ENCODE measurements at places on chromosomes 7 and 10.

DNA sequence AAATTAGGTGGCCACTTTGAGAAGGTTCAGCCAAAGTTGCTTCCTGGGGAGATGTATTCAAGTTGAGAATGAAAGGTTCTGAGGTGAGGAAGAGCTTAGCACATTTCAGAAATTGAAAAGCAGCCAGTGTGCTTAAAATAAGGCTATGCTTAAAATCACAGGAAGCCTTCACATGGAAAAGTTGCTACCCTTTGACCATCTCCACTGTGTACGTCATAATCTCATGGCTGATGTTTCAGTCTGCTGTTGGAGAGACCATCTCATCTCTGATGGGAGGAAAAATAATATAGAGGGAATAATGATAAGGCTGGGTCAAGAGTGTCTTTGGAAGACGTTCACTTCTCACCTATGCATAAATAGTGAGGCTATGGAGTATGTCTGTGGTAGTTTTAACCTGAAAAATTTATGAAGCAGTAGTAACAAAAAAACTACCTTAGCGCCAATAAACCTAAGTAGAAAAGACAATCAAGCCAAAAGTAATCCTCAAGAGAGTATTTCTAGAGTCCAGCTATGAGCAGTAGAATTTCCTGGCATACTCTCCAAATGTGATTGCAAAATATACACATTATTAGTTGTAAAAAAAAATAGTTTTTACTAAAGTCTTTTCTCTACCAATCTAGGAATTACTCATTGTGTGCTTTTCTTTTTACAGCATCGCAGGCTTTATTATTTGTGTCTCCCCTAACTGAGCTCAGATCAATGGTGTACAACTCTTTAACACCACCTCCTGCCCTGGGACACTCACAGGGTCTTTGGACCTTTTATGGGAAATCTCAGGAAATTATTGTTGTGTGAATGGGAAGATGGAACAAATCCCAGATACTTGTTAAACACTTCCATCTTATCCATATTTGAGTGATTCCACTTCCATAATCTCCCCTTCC is 435.2 kb upstream of the LRGUK start:
- DNase-seq = no peak

GRCh38 chr7:99554939-99555338 is 3.0 kb upstream of the FAM200A start:
- no peak for DNase-seq

DNA sequence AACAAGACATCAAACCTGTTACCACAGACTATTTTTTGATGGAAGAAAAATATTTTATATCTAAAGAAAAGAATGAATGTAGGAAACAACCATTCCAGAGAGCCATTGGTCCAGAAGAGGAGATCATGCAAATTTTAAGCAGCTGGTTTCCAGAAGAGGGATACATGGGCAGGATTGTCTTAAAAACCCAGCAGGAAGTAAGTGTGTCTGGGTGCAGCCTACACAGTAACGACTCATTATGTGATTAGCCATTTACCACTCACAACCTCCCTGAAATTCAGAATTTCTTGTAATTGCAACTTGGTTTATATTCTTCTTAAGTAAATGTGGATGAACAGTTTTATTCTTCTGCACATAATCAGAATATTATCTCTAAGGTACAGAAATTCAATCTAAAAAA is 46.2 kb downstream of the NOC3L start:
- no peak for DNase-seq

- DNase-seq = no peak
Observed at GRCh38 chr10:82462910-82463551, 588.0 kb downstream of the NRG3 start.

- no peak for DNase-seq
Observed at GRCh38 chr7:816751-817671, 15.3 kb upstream of the SUN1 start.

DNA sequence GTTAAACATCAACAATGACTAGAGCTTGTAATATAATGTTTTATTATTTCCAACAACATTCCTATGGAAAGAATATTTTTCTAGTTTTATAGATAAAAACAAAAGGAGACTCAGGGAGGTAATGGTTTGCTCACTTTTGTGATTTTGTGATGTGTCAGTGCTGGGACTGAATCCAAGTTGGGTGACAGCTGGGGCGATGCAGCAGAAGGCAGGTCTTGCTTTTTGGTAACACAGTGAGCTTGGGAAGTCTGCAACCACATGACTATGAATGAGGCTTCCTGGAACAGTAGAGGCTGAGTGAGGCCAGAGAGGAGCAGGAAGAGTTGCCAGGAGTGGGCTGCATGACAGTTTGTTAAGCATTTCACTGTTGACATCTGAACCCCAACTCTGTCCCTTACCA is 4.9 kb upstream of the YKT6 start:
- no peak for DNase-seq

GRCh38 chr7:29190349-29191045 is 4.1 kb upstream of the CHN2 start:
- DNase-seq = no peak

DNA sequence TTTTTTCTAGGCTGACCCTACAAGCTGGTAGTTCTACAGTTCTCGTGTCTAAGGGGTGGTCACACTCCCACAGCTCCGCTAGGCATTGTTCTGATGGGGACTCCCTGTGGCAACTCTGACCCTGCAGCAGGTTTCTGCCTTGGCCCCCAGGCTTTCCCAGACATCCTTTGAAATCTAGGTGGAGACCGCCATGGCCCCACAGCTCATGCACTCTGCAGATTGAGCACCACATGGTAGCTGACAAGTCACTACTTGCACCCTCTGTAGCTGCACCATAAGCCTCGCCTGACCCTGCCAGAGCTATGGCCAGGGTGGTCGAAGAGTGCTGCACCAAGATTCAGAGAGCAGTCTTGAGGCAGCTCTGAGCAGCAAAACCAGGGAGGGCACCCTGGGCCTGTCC is 275.6 kb downstream of the LHFPL3 start:
- no peak for DNase-seq

DNA sequence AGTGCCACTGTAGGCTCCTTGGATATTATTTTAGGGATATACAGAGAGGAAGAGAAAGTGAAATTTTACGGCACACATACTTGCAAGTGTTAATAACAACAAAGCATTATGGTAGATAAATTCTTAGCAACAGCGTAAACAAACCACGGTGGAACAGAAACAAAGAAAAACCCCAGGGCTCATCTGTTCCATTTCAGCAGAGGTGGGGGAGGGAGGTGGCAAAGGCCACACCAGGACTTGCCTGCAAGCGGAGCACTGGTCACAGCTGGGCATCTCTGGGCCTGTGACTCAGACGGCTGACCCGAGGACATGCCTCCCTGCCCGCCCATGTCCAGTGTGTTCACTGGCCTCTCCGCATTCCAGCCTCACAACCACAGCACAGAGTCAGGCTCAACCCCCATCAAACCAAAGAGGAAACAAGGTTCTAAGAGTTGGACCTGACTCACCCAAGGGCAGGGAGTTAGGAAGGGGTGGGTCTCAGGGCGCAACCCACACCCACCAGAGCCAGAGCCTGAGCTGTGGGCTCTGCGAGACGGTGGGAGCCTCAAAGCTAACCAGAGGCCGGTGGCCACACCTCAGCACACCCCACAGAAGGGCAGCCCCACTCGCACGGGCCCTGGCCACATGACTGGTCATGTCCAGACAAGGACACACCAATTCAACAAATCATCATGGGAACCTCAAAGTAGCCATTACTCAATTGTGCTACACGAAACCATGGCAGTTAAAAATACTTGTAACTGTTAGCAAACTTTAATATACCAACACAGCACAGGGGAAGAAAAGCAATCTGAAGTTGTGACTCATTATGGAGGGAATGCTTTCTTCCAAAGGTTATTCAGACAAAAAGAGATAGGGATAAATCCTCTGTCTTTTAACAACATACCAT is 10.7 kb downstream of the ESYT2 start:
- DNase-seq = peak; percentile 87

GRCh38 chr10:31702005-31702404 is 226.6 kb downstream of the ARHGAP12 start:
- no peak for DNase-seq

DNA sequence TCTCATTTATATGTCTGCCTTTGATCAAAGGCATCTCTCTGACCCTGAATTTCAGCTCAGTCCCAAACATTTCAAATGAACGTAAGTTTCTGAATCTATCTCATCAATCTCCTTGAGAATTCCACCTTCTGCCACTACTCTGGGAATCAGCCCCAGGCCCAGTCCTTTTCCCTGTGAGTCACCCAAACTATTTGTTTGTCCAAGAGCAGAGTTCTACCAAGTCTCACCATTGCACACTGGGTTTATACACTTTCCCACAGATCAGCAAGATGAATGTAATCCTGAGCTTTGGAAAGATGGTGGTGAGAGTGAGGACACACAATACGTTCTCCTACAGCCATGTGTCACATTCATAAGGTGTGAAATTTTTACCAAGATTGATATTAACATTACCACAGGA is 251.3 kb upstream of the VWC2 start:
- no peak for DNase-seq

DNA sequence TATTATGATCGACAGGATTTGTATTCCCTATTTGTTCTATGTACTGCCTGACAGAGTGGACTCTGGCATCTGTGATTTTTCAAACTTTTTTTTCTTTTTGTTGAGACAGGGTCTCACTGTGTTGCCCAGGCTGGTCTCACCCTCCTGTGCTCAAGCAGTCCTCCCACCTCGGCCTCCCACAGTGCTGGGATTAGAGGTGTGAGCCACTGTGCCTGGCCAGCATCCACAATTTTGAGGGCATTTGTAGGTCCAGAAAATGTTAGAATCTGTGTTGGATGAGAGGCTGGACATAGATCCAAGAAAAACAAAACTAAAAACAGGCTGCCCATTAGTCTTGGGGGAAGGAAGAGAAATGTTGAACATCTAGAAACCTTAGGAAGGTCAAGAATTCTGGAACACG is 34.3 kb downstream of the SGPL1 start:
- DNase-seq = no peak

Data from left ventricle myocardium inferior (tissue), 1 donor.